SK-N-DZ (cell line): ENCODE measurements at places on chromosomes 4 and X.

GRCh38 chr4:16122784-16123183 lies 39.0 kb upstream of the PROM1 start:
- no peak for DNase-seq

DNA sequence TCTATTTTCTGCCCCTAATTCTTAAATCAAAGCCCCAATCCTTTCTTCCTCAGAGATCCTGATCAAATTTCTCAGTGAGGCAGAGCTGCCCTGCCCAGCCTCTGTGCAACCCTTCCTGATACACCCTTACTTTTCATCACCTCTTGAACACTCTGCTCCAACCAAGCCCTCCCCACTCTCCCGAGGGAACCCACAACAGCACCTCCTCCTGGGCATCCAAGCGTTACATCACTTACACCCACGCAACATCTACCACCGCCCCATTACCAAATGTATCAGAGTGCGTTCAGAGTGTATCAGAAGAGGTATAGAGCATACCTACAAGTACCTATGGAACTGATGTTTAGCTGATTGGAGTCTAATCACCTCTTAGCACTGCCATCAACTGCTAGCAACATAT lies 186.5 kb downstream of the RAP1GDS1 start:
- no peak for DNase-seq

GRCh38 chr4:113788888-113789287 lies 27.4 kb upstream of the CAMK2D start:
- DNase-seq, result no peak

DNA sequence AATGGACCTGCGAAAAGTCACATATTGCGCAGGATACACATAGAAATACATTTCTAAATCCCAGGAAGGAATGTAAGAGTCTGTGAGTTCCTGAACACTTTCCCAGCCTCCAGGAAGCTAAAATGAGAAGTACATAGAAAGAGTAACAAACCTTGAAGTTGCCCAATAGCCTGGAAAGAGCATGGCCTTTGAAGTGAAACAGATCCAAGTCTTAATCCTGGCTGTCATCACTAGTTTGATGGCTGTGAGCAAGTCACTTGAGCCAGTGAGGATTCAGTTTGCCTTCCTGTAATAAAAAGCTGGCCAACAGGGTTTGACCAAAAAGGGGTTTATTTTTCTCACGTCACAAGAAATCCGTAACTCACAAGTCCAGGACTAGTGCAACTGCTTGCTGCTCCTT lies 69.8 kb downstream of the ARHGEF38 start:
- no peak for DNase-seq

GRCh38 chr4:86935853-86936733 lies 1.3 kb downstream of the AFF1 start:
- no peak for DNase-seq

GRCh38 chr4:39668887-39669286 lies 29.0 kb upstream of the UBE2K start:
- DNase-seq, result no peak

- no peak for DNase-seq
Observed at GRCh38 chr4:97500423-97500822, 642.9 kb downstream of the STPG2 start.

- DNase-seq, result peak; percentile 72
Observed at GRCh38 chr4:84965553-84966381, 723 bp downstream of the WDFY3 start.

GRCh38 chrX:133468051-133468450 lies 52.8 kb upstream of the GPC4 start:
- no peak for DNase-seq

- no peak for DNase-seq
Observed at GRCh38 chrX:129746557-129747470, 8.0 kb downstream of the XPNPEP2 start.

GRCh38 chrX:17680732-17681413 lies 56.4 kb upstream of the SCML1 start:
- DNase-seq, result no peak

GRCh38 chr4:126065016-126065415 lies 750.3 kb downstream of the FAT4 start:
- no peak for DNase-seq

DNA sequence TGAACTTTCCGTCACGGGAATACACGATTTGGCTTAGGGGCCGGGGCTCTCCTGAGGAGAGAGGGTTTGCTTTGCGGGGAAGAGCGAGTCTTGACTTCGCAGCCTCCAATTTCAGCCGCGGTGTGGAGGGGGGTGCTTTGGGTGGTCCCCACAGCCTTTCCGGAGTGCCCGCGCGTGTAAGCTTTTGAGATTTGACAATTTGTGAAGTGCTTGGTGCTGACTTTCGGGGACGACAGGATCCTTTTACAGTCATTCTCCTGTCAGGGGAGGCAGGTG lies 355 bp downstream of the SCML1 start:
- peak; percentile 17 for DNase-seq
